ENCODE measurements at places on chromosomes 3 and 15.

DNA sequence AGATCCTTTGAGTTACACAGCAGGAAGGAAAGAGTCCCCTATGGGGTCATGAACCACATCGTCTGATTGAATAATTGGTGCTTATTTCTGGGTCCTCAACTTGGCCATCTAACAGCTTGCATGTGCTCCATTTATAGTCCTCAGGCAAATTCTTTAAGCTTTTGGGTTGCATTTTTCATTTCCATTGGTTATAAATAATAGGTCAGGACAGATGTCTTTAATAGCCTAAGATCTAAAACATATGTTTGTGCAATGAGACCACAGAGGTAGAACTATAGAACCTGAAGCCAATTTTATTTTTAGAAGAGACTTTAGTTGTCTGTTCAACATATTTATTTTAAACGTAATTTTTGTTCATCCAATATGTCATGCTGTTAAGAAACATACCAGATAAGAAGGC is 43.2 kb downstream of the CD200R1L start:
- no peak for DNase-seq

GRCh38 chr15:98809273-98809672 is 160.9 kb downstream of the IGF1R start:
- no peak for DNase-seq

- DNase-seq: no peak
These were observed 1156.0 kb upstream of the CADM2 start for GRCh38 chr3:83802801-83803200.

DNA sequence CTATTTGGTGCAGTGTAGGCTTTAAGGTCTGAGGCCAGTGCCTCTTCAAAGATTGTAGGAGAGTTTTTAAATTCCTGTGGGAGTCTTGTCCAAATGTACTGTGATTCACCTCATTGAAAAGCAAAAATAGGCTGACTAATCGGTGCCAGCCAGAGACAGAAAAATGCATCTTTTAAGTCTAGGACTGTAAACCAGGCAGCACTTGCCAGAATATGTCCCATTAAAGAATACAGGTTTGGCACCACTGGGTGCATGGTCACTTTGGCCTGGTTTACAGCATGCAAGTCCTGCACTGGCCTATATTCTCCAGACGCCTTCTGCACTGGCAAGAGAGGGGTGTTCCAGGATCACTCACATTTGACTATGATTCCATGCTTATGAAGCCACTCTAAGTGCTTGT is 20.3 kb upstream of the NOX5 start:
- DNase-seq: no peak

DNA sequence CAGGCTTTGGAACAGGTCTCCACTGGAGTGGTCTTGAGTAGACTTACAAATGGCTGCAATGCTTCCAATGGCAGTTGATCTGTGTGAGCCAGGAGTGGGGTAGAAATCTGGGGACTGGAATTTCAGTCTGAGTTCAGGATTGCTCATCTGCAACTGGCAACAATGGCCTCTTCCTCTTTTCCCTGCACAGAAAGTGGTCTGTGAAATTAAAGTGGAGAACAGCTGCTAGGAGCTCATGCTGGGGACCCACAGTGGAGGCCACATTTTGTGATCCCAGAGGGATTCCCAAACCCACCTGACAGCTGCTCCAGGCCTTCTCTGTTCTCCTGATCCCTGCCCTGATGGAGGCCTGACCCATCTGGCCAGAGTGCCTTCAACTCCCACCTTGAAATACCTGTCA is 49.6 kb downstream of the CEMIP start:
- DNase-seq: no peak

- no peak for DNase-seq
These were observed 335.8 kb downstream of the MECOM start for GRCh38 chr3:169327546-169328356.

DNA sequence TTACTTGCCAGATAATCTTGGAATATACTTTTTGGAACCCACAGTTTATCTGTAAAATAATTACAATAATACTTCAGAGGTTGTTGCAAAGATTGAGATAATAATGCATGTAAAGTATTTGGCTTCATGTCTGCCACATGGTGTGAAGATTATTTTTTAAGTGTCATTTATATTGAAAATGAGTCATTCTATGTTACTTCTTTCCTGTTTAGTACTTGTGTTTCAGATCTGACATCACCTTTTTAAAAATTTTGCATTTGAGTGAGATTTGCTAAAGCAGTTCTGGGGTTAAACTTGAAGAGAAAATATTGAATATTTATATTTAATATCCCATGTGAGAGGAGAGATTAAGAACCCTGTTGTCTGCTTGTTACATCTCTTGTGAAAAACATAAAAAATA is 31.2 kb downstream of the IQGAP1 start:
- DNase-seq: no peak

GRCh38 chr3:99515891-99516290 is 122.5 kb upstream of the COL8A1 start:
- DNase-seq: no peak

DNA sequence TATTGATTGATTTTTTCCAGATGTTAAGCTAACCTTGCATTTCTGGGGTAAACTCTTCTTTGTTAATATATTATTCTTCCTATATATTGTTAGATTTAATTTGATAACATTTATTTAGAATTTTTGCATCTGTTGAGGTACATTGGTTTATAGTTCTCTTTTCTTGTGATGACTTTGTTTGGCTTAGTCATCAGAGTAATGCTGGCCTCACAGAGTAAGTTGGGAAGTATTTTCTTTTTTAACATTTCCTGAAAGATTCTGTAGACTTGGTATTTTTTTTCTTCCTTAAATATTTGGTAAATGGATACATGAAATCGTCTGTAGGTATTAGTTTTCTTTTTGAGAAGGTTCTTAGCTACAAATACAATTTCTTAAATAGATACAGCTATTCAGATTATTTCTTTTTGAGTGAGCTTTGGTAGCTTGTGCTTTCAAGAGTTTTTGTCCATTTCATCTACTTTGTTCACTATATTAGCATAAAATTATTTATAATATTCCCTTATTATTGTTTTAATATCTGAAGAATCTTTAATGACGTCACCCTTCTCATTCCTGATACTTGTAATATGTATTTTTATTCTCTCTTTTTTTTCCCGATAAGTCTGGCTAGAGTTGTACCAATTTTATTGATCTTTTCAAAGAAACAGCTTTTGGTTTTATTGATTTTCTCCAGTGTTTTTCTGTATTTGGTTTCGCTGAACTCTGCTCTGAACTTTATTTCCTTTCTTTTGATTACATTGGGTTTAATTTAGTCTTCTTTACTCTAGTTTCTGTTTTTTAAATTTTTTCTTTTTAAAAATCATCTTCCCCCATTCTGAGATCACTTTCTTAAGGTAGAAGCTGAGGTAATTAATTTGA is 6.5 kb upstream of the HPS3 start:
- no peak for DNase-seq

GRCh38 chr15:77376770-77377169 is 43.1 kb downstream of the PEAK1 start:
- DNase-seq: no peak

DNA sequence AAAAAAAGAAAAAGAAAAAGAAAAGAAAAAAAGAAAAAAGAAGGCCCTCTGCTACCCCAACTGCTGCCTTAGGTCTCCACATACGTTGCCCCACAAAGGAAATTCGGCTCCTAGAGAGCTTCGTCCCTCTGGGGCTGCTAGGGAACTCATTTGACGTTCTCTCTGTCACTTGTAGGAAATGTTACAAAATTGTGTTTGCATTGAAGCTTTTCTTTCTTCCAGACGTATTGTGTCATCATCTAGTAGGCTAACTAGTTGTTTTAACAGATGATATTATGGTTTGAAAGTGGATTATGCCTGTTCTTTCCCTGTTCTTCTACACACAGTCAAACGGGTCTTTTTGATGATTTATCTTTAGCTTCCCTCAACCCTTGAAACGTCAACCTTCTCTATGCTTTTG is 125.3 kb downstream of the BDH1 start:
- DNase-seq: no peak

DNA sequence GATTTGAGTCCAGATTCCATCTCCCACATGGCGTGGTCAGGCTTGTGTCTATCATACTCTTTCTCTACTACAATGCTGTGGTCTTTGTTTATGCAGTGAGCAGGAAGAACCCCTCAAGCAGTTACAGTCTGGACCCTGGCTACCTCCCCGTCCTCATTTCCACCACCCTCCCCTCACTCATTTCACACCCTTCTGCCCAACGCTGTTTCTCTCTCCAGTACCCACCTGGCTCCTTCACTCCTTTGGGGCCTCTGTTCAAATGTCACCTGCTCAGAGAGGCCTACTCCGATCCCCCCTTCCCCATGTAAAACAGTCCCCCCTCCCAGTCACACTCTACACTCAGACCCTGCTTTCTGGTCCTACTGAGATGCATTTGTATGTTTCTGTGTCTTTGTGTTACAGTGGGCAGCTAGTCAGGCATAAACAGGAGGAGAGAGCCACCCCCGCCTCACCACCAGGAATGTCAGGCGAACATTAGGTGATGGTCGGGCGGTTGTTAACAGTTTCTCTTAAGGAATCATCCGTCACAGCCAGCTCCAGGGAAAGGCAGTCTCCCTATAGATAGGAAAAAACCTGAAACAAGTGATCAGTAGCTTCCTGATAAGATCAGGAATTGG is 53.7 kb upstream of the CA12 start:
- no peak for DNase-seq

DNA sequence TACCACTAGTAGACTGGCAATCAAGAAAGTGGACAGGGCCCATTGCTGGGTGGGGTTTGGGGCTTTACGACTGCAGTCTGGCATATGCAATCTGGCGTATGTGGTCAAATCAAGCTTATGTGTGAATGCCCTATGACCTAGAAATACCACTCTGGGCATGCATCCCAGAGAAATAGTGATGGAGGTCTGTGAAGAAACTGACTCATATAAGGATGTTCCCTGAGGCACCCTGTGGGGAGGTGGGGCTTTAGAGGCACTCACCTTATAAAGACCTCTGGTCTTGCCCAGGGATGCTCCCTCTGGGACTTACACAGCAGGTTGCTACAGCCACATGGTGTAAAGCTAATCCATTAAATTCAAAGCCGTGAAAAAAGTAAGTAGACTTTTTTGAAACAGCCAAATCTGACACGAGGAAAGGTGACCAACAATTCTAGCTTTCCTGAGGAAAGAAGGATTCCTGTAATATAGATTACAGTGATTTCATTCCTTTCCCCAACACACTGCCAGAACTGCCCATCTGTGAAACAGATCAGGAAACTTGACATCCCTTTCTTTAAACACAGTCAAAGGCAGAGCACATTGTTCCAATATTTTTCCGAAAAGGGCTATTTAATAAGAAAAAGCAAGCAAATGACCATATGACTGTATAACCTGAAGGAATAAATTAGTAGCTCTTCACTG is 13.6 kb downstream of the RARRES1 start:
- no peak for DNase-seq

GRCh38 chr3:104696470-104696869 is 670.2 kb upstream of the ALCAM start:
- DNase-seq: no peak

- DNase-seq: no peak
These were observed 39.4 kb downstream of the TPRA1 start for GRCh38 chr3:127551178-127551577.

GRCh38 chr15:39488961-39489360 is 91.9 kb upstream of the THBS1 start:
- no peak for DNase-seq

DNA sequence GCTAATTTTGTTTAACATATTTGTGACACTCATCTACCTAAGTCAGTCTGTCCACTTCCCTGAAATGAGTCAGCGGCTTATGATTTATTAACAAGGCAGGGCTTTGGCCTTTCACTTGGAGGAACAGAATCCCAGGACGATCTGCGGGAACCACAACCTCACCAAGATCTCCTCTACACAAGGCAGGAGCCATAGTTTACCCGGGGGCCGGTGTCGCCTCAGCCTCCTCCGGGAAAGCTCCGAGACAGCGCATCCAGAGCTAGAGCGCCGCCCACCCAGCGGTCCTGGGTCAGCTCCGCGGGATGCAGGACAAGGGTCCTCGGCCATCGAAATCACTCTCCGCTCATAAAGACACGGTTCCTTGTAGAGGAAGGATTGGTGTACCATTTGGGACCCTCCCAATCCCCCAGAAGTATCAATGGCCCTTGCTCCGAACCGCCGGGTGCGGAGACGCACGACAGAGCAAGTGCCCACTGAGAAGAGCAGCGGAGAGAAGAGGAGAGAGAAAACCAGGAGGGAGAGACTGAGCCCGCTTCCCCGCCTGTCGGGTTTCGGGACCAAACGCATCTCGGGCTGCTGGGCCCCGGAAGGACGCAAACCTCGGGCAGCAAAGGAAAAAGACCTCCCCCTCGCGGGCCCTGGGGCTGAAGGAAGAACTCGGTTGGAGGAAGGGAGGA is 13.1 kb upstream of the ALCAM start:
- no peak for DNase-seq

GRCh38 chr3:12425850-12426579 is 58.3 kb upstream of the TSEN2 start:
- no peak for DNase-seq

- DNase-seq: no peak
These were observed 213.2 kb downstream of the CADM2 start for GRCh38 chr3:85171976-85172375.

GRCh38 chr15:43550527-43551363 is 33.3 kb downstream of the MAP1A start:
- DNase-seq: no peak

DNA sequence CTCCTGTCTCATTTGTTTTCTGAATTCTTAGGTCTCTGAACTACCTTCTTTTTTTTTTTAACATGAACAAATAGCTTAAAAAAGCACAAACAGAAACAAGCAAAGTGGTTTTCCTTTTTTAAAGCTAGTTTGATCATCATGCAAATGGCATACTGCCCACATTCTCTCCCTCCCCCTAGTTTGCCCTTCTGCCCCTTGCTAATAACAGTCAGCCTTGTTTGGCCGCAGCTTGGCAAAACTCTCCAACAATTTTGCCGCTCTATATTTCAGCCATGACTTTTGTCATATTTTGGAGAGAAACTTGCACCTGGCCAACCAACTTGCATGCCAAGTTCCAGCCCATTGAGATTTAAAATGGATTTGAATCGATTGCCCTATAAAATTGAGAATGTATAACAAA is 666.0 kb upstream of the NR2F2 start:
- no peak for DNase-seq

- peak; percentile 83 for DNase-seq
These were observed at the start of gene KCTD6 for GRCh38 chr3:58491506-58492402. TSS of gene KCTD6 (plus strand) at chr3:58492096. CDS start at chr3:58498756, 6,660 bp downstream.

- no peak for DNase-seq
These were observed 51.5 kb upstream of the MEF2A start for GRCh38 chr15:99514306-99514705.

- DNase-seq: no peak
These were observed 28.2 kb upstream of the ITGA11 start for GRCh38 chr15:68460166-68460565.

- DNase-seq: no peak
These were observed 14.2 kb upstream of the TSEN2 start for GRCh38 chr3:12470111-12470510.

DNA sequence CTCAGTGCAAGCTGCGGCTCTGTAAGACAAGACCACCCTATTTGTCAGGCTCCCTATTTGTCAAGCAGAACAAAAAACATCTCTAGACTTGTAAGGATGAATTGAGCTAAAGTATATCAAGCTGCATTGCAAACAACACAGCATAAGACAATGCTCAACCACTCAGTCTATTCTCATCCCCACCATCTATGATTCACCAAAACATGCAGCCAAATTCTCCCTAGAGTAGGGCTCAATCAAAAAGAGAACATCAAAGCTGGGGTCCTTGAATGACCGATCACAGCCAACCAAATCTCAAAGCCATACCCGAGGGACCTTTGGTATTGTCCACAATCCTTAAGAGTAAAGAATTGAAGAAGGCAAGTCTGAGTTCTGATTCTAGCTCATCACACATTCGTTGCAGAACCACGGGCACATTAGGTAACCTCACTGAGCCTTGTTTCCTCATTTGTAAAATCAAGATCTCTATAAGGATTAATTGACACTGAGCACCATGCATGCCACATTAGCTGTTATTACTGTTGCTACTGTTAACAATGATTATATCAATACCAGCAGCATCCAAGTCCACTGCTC is 31.2 kb downstream of the RFTN1 start:
- DNase-seq: no peak

All from activated T-helper 9 cell treated with anti-CD3 and anti-CD28 coated beads, Interleukin-2, amount 50 U/mL, for 16 hours (primary cell).